ENCODE measurements at places on chromosomes 4 and X.

GRCh38 chr4:148118633-148119032, 323.6 kb downstream of the NR3C2 start:
- DNase-seq: no peak

- no peak for DNase-seq
Measured at GRCh38 chr4:15186806-15187205, 184.5 kb downstream of the CPEB2 start.

DNA sequence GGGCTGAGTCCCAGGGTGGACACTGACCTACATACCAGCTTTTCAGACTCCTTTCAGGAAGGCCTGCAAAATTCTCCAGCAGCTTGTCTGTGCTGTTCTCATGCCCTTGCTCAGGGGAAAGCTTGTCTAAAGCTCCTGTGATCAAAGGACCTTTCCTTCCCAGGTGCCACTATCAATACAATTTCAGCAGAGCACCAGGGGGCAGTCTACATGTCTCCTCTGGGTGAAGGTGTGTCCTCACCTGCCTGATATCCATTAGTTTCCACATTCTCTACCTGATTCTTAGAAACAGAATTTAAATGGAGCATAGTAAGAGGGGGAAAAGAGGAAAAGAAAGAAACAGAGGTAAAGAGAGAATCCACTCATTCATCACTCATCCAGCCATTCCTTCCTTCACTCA, 114.2 kb downstream of the PPARGC1A start:
- no peak for DNase-seq

- no peak for DNase-seq
Measured at GRCh38 chr4:53366301-53366716, 448 bp upstream of the SCFD2 start.

DNA sequence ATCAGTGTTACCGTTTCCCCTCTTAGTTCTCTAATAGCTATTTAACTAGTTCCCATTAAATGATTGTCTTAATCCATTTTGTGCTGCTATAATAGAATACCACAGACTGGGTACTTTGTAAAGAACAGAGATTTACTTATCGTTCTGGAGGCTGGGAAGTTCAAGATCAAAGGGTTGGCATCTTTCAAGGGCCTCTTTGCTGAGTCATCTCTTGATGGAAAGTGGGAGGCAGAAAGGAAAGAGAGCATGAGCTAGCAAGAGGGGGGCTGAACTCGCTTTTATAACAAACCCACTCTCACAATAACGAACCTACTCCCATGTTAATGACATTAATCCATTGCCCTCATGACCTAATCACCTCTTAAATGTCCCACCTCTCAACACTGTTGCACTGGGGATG, 17.4 kb upstream of the NKX3-2 start:
- DNase-seq: no peak

GRCh38 chr4:37615059-37615719, 71.0 kb downstream of the RELL1 start:
- no peak for DNase-seq

DNA sequence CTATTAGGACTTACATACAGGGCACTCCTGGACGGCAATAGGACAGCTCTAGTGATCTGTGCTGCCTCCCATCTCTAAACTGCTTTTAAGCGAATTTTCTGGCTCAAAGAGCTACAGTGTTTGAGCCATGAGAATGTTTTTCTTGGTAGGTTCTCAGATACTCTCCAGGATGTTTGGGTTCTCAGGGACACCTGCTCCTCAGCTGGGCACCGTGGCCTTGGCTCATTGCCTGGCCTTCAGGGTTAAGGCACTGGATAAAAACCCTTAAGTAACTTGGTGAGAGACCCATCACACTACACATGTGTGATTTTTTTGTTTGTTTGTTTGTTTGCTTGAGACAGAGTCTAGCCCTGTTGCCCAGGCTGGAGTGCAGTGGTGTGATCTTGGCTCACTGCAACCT, 38.5 kb upstream of the HERC5 start:
- no peak for DNase-seq

DNA sequence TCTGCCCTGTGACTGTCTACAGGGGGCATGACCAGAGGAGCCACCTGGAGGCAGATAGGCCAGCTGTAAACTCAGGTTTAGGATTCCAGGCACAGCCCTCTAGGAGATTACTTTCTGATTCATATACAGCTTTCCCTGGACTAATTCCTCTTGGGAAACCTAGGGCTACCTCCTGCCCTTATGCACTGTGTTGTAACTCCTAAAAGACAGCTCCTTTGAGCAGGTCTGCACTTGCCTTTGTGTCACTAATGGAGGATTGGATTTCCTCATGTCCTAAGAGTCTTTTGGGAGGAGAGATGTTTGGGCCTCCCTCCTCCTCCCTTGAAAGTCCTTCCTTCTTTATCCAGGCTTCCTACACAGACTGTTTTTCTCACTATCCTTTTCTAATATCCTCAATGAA, 202.0 kb downstream of the PCDH19 start:
- no peak for DNase-seq

GRCh38 chrX:107775734-107776511, at the start of gene TSC22D3:
TSS of gene TSC22D3 (minus strand) at chrX:107775787. CDS start at chrX:107775419, 368 bp downstream.
- DNase-seq: no peak

GRCh38 chr4:57544811-57545654, 434.8 kb upstream of the IGFBP7 start:
- no peak for DNase-seq

DNA sequence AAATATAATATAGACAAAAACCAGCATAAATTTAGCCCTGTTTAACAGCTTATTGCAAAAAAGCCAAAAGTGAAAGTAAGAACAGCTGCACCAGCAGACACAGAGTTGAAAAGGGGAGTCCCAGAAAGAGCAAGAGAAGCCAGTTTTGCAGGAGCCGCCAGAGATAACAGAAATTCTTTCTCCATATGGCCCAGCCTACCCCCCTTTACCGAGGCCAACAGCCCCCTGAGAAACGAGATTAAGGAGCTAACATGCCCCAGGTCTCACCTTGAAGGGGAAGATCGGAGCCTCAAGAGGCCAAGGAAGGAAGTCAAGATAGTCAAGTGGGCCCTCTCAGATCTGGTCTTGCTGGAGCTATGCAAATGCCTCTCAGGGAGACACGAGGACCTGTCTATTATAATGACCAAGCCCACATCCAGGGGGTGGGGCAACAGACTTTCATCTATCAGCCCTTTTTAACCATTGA, 4.8 kb downstream of the ACOX3 start:
- no peak for DNase-seq

- peak; percentile 91 for DNase-seq
Measured at GRCh38 chr4:70993181-70994068, at the start of gene DCK. TSS of gene DCK (plus strand) at chr4:70993649. CDS start at chr4:70993836, 187 bp downstream.

GRCh38 chrX:5084279-5084678, 1144.4 kb downstream of the NLGN4X start:
- no peak for DNase-seq

DNA sequence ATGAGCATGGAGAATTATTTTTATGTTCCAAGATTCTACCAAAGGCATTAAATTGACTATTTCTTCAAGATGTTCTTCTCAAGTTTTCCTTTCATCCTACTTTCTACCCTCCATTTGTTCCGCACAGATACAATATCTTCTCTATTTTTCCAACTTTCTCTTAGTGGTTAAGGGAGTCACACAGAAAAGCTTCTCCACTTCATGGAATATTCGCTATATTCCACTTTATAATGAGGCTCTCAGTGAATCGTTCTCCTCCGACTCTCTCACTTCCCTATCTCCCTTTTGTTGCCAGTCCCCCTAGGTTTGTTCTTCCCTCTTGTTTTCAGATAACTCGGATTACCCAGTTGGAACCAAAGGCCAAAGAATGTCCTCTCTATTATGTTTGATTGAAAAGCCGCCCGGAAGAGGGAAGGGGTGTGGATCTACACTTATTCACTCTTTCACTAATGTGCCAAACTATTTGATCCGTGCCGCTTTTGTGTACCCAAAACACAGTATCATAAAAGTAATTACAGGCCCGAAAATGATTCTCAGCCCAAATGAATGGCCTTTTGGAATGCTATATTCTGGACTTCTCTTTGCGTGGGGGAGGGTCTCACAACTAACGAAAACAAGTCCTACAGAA, 1.2 kb downstream of the SH3D19 start:
- no peak for DNase-seq

GRCh38 chrX:18574591-18574990, 97.3 kb downstream of the RS1 start:
- no peak for DNase-seq

GRCh38 chr4:87622303-87622702, 14.0 kb downstream of the DSPP start:
- no peak for DNase-seq

- DNase-seq: no peak
Measured at GRCh38 chr4:175087145-175087544, 169.0 kb downstream of the ADAM29 start.

DNA sequence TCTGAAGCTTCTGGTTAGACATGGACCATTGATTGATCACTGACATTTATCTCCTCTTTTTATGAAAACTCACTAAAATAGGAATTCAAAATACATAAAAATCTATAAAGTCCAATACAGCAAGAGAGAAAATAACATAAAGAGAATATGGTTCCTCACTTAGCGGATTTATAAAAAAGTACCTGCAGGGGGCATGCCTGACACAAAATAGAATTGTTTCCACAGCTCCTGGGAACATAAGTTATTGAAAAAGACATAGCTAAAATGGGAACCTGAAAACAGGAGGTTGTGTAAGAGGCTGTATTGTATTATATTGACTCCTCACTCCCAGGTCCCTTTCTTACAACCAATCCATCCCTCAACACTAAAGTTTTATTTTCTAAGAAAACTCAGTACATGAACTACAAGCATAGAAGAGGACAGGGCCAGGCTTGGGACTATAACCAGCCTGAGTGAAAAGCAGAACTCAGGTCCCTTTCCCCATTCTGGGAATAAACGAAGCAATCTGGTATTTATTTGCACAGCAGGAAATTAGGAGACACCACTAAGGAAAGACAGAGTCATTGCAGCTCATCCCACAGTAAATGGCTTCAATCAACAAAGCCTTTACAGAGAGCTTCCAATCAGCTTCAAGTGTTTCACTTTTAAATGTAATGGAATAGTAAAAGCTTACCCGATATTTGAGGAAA, 121.1 kb upstream of the NDST4 start:
- peak; percentile 19 for DNase-seq

DNA sequence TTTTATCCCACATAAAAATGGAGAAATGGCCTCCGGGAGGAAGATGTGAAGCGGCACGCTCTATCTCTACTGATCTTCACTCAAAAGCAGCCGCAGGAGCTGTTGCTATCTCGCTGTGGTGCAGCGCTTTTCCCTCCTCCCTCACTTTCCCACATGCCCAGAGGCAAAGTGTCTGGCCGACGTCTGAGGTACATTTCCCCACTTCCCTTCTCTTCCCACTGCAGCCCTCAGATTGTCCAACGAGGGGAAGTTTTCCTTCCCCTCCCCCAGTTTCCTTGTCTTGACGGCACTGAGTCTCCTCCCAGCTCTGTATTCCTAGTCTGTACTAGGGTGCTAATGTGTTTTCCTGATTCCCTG, 660 bp upstream of the COL25A1 start:
- no peak for DNase-seq

- DNase-seq: no peak
Measured at GRCh38 chr4:153220682-153221395, 16.6 kb downstream of the TRIM2 start.

DNA sequence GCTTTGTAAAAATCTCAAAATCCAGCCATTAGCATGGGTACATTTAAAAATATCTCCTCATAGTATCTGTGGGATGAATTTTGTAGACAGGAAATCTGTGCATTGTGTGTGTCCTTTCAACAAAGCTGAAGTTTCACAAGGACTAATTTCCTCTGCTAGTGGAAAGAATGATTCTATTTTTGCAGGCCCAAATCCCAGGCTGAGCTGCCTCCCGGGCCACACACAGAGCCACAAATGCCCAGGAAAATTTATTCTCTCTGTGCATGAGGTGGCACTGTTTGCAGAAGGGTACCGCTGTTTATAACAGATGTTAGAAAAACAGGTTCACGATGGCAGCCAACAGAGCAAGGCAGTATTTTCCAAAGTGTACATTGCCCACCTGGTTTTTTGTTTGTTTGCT, 11.0 kb upstream of the VCX3B start:
- no peak for DNase-seq

- DNase-seq: no peak
Measured at GRCh38 chr4:7554905-7555304, 120.2 kb upstream of the PSAPL1 start.

DNA sequence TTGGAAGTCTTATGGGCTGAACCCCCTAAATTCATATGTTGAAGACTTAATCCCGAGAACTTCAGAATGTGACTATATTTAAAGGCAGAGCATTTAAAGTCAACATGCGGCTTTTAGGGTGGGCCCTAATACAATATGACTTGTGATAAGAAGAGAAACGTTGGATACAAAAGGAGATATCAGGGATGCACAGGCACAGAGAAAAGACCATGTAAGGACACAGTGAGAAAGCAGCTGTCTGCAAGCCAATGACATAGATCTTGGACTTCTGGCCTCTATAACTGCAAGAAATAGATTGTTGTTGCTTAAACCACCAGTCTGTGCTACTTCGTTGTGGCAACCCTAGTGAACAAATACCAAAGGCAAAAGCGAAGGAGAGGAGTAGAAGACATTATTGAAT, 42.2 kb downstream of the GABRG1 start:
- no peak for DNase-seq

- DNase-seq: no peak
Measured at GRCh38 chr4:8157944-8158709, 486 bp downstream of the ABLIM2 start.

GRCh38 chrX:44997282-44997812, 124.4 kb downstream of the KDM6A start:
- DNase-seq: no peak

- no peak for DNase-seq
Measured at GRCh38 chr4:108236264-108236663, 67.5 kb upstream of the LEF1 start.

DNA sequence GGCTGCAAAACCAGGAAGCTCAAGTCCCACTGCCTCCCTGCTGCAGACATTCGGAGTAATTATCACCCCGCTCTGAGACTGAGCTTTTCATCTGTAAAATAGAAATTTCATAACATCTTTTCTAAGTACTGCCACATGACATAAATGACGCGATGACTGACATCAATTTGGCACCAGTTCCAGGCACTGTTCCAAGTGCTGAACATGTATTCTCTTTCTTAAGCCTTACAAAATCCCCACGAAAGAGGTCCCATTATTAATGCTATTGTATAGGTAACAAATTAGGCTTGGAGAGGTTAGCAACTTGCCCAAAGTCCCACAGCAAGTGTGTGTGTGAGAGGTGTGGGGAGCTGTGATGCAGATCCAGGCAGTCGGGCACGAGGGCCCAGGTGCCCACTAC, 56.4 kb downstream of the SLC2A9 start:
- no peak for DNase-seq

DNA sequence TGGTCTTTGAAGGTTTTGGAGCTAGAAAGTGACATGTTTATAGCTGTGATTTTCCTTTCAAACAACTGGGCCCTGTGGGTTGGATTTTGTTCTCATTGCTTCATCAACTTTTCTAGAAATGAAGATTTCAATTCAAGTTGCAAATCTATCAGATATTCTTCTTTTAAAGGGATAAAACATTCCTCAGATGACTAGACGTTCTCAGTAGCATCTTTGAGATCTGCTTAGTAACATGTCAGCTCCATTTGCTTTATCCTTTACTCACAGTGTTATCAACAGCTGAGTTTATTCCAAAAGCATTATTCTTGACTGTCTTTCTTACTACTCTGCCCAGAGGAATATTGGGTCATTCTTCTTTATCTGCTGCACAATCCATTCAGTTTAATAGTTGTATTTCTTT, 108.2 kb upstream of the GIMD1 start:
- no peak for DNase-seq

All from NCI-H446 (cell line).